ENCODE measurements at places on chromosomes 11 and 22.
A peak's percentile ranks its signal among the peaks of the same experiment; 100 is the strongest.

DNA sequence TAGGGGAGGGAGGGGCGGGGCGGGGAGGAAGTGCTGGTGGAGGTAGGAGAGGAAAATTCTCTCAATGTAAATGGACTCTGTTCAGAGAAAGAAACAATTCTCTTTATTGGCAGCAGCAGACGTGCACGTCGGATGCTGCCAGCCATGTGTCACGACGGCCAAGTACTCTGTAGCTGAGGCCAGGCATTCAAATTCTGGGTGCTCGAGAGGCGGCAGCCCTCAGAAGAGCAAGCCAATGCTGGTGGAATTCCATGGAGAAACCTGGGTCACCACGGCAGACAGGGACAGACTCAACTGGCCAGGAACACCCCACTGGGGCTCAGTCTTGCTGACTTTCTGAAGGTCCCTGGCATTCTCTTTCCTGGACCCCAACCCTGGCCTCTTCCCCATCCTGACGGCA is 90.8 kb downstream of the ABTB2 start:
- peak; percentile 62 for DNase-seq

DNA sequence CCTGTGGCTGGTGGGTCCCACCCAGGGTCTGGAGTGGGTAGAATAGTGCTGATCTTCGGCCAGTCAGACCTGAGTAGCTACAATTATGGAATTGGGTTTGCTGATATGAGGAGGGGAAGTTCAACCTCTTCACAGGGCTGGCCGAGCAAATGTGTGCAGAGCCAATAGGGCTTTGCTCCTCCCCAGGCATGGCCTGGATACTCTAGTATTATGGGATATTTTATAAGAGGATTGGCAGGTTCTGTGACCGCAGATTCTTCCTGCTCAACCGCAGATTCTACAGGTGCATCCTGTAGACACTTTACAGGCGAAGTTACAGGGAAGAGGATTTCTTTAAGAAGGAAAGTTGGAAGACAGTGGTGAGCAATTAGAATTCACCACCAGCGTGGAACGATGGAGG is 44.3 kb downstream of the TBC1D22A start:
- peak; percentile 26 for DNase-seq

GRCh38 chr22:24460418-24461089 is 33.2 kb downstream of the ADORA2A start:
- DNase-seq: no peak

DNA sequence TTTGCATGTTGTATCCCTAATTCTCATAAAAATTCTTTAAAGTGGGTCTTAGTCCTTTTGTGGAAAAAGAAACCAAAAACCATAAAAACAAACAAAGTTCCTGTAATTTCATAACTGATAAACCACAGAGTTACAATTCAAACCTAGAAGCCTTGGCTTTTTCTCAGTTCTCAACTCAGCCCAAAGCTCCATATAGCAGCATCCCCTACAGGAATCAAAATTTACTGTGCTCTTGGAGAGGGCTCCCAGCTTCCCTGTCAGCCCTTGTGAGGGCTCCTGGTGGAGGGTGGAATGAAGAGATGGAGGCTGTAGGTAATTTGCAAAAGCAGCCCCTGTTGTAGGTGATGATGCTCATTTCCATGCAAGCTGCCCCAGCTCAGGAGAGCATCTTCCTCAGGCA is 506.1 kb upstream of the KIRREL3 start:
- DNase-seq: no peak

- no peak for DNase-seq
These were observed 18.3 kb downstream of the MS4A6A start for GRCh38 chr11:60164550-60165075.
